ENCODE measurements at places on chromosomes 16 and 17.

DNA sequence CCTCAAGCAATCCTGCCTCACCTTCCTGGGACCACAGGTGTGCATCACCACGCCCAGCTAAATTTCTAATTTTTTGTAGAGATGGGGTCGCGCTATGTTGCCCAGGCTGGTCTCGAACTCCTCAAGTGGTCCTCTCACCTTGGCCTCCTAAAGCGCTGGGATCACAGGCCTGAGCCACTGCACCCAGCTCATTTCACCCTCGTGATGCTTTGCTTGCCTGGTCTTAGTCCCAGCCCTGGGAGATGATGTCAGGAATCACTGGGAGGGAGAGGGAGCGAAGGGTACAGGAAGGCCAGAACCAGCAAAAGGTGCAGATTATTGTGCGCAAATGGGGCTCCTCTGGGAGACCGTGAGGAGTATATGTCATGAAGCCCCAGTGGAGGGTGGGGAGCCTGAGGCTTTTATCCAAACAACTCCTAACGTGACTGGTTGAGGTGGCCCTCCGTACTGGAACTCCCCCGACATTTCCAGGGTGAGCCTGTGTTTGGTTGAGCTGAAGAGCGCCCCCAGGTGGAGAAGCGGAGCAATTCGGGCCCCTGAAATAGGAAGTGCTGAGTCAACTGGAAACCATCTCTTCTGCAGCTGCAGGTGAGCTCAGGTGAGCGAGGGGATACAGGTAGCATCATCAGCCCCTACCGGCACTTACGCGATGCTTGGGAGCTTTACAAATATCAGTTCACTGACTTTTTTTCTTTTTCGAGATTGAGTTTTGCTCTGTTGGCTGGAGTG is 41.2 kb upstream of the HAPSTR1 start:
- DNase-seq, result peak; percentile 41

DNA sequence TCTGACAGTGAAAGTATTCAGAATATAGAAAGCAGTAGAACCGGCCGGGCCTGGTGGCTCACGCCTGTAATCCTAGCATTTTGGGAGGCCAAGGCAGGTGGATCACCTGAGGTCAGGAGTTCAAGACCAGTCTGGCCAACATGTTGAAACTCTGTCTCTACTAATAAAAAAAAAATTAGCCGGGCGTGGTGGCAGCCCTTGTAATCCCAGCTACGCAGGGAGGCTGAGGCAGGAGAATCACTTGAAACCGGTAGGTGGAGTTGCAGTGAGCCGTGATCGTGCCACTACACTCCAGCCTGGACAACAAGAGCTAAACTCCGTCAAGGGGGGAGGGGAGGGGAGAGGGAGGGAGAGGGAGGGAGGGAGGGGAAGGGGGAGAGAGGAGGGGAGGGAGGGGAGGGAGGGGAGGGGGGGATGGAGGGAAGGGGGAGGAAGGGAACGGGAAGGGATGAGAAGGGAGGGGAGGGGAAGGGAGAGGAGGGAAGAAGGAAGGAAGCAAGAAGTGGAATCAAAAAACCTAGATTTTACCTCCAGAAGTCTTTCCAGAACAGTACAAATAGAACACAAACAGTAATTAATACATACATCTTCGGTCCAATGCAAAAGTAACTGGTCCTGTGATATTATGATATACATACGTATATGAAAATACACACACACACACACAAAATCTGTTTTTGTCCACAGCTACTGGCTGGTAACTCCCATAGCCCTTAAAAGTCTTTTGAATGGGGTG is 10.9 kb upstream of the NT5C start:
- DNase-seq, result no peak

DNA sequence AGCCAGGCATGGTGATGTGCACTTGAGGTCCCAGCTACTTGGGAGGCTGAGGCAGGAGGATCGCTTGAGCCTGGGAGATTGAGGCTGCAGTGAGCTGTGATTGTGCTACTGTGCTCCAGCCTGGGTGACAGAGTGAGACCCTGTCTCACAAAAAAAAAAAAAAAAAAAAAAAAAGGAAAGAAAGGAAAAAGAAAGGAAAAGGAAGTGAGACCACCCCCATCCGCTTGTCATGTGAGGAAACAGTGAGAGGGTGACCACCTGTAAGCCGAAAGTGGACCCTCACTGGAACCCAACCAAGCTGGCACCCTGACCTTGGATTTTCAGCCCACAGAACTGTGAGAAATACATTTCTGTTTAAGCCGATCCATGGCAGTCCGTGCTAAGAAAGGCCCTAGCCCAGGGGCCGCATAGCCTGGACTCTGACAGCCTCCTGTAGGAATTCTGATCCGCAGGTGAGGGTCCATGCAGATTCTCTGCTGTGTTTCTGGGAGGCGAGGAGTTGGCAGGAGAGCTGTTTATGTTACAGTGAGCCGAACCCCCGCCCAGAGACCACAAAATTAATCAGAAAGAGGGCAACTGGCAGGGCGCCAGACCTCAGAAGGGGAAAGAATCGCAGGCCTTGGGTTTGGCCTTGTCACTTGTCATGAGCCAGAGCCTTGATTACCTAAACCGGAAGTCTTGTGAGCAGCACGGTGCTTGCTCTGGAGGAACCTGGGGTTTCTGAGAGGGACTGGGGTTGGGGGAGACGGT is 945 bp downstream of the SGSH start:
- peak; percentile 19 for DNase-seq

DNA sequence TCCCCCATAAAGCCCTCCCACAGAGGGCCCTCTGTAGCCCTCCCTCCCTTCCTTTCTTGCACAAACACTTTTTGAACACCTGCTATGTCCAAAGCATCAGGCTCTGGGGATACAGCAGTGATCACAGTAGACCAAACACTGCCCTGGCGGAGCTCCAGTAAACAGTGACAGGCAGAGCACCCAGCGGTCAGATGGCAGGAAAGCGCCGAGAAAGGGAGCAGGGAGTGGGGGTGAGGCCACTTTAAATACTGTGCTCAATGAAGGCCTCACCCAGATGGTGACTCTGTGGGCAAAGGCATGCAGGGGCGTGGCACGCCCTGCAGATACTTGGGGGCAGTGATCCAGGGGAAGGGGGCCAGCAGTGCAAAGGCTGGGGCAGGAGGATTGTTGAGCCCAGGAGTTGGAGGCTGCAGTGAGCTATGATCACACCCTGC is 7.6 kb downstream of the PRR29 start:
- DNase-seq, result no peak

- DNase-seq, result no peak
Measured at GRCh38 chr17:29043539-29044145, 701 bp downstream of the PIPOX start.

- DNase-seq, result no peak
Measured at GRCh38 chr16:54923055-54923473, 7.6 kb upstream of the IRX5 start.

GRCh38 chr16:56260378-56261160 is 69.3 kb downstream of the GNAO1 start:
- DNase-seq, result no peak

DNA sequence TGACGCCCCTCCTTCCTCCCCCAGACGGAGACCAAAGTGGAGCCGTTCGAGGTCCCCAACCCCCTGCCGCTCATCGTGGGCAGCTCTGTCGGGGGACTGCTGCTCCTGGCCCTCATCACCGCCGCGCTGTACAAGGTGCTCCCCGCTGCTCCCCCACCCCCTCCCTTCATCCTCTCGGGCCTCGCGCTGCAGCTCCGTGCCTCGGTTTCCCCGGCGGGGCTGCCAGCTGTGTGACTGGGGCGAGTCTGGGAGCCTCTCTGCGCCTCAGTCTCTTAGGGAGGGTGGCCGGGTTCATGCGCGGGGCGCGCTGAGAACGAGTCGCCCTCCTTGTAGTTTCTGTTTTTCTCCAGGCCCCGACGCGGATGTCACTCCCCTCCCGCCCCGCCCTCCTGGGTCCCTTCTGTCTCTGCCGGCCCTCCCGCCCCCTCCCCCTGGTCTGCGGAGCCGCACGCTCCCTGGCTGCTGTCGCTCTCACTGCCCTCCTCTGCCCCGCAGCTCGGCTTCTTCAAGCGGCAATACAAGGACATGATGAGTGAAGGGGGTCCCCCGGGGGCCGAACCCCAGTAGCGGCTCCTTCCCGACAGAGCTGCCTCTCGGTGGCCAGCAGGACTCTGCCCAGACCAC is 23.7 kb upstream of the ITGAX start:
- no peak for DNase-seq

DNA sequence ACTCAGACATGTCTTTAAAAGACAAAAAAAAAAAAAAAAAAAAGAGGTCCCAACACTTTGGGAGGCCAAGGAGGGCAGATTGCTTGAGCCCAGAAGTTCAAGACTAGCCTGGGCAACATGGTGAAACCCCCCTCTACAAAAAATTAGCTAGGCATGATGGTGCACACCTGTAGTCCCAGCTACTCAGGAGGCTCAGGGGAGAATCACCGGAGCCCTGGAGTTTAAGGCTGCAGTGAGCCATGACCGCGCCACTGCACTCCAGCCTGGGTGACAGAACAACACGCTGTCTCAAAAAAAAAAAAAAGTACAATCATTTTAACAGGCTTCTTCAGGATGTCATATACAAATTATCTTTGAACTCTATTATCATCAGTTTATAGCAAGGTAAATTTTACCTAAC is 22.0 kb downstream of the C16orf87 start:
- DNase-seq, result no peak

DNA sequence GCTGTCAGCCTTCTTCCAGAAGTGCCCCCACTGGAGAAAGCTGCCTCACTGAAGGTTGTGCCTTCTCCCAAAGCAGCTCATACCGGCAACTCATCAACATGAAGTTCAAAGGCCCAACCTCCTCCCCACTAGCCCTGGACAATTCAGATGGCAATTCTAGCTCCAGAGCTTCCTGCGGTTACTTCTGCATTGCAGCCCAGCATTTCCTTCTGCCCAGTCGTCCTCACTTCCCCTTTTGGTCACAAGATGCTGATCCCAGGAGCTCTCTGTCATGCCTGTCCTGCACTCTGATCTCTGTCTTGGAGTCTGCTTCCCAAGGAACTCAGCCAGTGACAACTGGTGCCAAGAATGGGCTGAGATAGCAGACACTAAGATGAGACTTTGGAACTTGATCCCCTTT is 178.2 kb upstream of the SOX9 start:
- no peak for DNase-seq

GRCh38 chr17:50194140-50194933 is 7.1 kb downstream of the COL1A1 start:
- DNase-seq, result no peak

GRCh38 chr16:62585041-62585545 is 548.9 kb upstream of the CDH8 start:
- DNase-seq, result no peak

- peak; percentile 49 for DNase-seq
Measured at GRCh38 chr17:65559804-65560627, 1.4 kb downstream of the AXIN2 start.
